Esophagus muscularis mucosa (tissue), 4 donors: ENCODE measurements at places on chromosomes 16 and 17. TPM values are rescaled to one million over a fixed set of nuclear protein-coding genes. Genes with fewer than 3 reads are reported as not detected.

The ACSM5 gene
- total RNA-seq, result 3.1 TPM

The STAT5A gene
- 97.0 TPM for total RNA-seq

The SULT1A3 gene
- total RNA-seq, result 2.5 TPM

The NATD1 gene
- total RNA-seq, result 12.5 TPM

The PPP1R27 gene
- total RNA-seq, result not detected

The BAIAP3 gene
- total RNA-seq, result 2.2 TPM

The EVI2B gene
- 14.2 TPM for total RNA-seq

GRCh38 chr16:901715-902601 lies 68.8 kb downstream of the LMF1 start:
- no peaks in the 10 kb centered on the region for H3K27me3 ChIP-seq
- H3K4me1 ChIP-seq, result no peaks in the 10 kb centered on the region
- no peak overlapping the region for H3K4me3 ChIP-seq
- H3K27ac ChIP-seq, result no peak overlapping the region
- H3K36me3 ChIP-seq, result peaks cover 17% of the 10 kb centered on the region
- no peak for DNase-seq

DNA sequence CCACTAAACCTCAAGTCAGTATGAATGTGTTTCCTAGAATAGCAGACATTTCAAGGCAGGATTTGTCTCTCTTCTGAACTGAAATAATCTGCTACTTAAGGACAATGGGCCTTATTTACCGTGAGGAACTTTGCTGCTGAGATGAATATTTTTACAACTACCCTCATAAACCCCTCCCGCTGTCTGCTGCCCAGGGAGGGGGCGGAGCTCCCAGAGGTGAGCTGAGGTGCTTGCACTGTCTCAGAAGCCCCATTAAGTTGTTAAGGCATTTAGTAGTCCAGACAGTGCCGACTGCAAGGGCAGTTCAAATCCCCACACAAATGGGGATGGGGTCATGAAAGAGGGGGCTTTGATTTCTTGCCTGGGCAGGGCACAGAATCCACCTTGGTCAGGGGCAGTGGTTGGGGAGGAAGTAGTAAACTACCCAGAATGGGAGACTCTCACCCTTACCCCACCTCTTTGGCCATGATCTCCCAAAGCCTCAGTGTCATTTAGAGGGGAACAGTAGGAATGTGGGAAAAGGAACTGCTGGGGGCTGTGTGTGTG lies 19.2 kb downstream of the HNF1B start:
- H3K4me3 ChIP-seq, result no peak overlapping the region
- H3K27me3 ChIP-seq, result no peaks in the 10 kb centered on the region
- no peaks in the 10 kb centered on the region for H3K4me1 ChIP-seq
- H3K27ac ChIP-seq, result no peak overlapping the region
- H3K36me3 ChIP-seq, result no peaks in the 10 kb centered on the region

GRCh38 chr16:55938126-55938525 lies 63.0 kb upstream of the CES5A start:
- no peak overlapping the region for H3K27ac ChIP-seq
- H3K36me3 ChIP-seq, result no peaks in the 10 kb centered on the region
- H3K27me3 ChIP-seq, result peaks cover 4% of the 10 kb centered on the region
- DNase-seq, result peak; percentile 42

DNA sequence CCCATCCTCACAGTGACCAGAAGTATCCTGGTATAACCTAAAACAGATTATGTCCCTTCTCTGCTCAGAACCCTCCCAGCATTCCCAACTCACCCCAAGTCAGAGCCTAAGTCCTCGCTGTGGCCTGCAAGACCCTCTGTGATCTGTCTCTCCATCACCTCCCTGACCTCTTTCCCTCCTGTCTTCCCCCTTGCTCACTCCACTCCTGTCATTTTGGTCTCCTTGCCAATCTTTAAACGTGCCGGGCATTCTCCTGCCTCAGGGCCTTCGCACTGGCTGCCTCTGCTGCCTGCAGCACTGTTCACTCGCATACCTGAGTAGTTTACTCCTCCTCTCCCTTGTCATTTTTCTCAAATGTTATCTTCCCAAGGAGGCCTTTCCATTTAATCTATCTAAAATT lies 97.7 kb downstream of the GSG1L start:
- no peaks in the 10 kb centered on the region for H3K4me1 ChIP-seq
- no peak overlapping the region for H3K4me3 ChIP-seq
- H3K36me3 ChIP-seq, result no peaks in the 10 kb centered on the region
- no peak overlapping the region for H3K27ac ChIP-seq

GRCh38 chr17:42678951-42679491 lies 2.2 kb upstream of the PLEKHH3 start:
- no peaks in the 10 kb centered on the region for H3K36me3 ChIP-seq
- no peak for DNase-seq
- peak overlapping the region; percentile 99 for H3K27ac ChIP-seq
- H3K27me3 ChIP-seq, result no peaks in the 10 kb centered on the region
- peak overlapping the region; percentile 93 for H3K4me3 ChIP-seq

DNA sequence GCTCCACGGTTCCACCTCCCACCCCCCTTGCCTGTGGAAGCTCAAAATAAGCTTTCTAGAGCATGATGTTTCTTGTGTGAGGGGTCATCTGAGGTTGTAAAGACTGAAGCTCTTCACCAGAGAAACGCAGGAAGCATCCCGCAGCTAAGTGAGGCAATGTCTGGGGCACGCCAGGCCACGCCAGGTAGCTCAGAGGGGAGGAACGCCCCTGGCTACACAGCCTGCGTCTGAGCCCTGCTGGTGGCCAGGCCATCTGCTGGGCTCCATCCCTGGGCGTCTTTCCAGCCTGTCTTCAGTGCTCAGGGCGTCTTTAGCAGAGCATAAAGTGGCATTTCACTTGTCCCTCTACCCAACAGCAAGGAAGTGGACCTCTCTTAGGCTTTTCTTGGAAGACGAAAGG lies 15.2 kb downstream of the SOCS3 start:
- H3K4me3 ChIP-seq, result no peak overlapping the region
- DNase-seq, result no peak
- H3K36me3 ChIP-seq, result no peaks in the 10 kb centered on the region

GRCh38 chr17:4304417-4305027 lies 40.7 kb upstream of the ANKFY1 start:
- peaks cover 26% of the 10 kb centered on the region for H3K4me1 ChIP-seq
- H3K4me3 ChIP-seq, result no peak overlapping the region
- DNase-seq, result no peak
- no peak overlapping the region for H3K27ac ChIP-seq
- H3K27me3 ChIP-seq, result no peaks in the 10 kb centered on the region

GRCh38 chr17:31490019-31490650 lies 98.7 kb downstream of the RAB11FIP4 start:
- no peak overlapping the region for H3K27ac ChIP-seq
- peaks cover 50% of the 10 kb centered on the region for H3K27me3 ChIP-seq
- no peak for DNase-seq

DNA sequence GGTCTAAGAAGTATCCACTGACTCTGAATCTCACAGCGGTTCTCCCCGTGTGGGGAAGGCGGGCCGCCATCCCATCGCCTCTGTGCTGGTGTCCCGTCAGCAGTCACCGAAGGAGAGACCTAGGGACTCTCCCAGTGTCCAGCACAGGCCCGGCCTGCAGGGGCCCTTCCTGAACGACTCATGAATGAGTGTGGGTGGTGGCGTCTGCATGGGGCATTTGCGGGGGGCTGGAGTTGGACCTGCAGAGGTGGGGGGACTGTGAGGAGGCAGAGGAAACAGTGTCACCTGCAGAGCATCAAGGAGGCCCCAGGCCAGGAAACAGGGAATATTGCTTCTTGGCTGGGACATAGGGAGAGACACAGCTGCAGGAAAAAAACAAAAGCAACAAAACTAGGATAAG lies 10.3 kb downstream of the KCNG4 start:
- H3K4me1 ChIP-seq, result peaks cover 15% of the 10 kb centered on the region
- H3K4me3 ChIP-seq, result no peak overlapping the region
- no peak overlapping the region for H3K27ac ChIP-seq
- no peak for DNase-seq

DNA sequence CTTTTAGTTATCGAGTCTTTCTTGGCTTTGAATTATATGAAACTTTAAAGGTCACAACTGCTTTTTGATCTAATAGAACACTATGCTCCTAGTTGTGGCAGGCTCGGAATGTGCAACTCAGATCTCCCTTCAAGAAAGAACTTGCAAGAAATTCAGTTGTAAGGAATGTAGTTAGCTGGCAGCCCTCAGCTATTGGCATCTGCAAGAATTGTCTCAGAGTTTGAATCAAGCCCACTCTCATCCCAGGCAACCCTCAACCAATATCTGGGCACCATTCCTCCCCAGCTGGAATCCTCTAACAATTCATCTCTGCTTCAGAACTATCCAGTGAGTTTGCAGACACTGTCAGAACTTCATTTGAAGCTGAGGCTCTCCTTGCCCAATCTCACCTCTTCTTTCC lies 447.2 kb downstream of the KIF2B start:
- H3K4me1 ChIP-seq, result no peaks in the 10 kb centered on the region
- no peak for DNase-seq
- no peaks in the 10 kb centered on the region for H3K27me3 ChIP-seq
- H3K27ac ChIP-seq, result no peak overlapping the region

DNA sequence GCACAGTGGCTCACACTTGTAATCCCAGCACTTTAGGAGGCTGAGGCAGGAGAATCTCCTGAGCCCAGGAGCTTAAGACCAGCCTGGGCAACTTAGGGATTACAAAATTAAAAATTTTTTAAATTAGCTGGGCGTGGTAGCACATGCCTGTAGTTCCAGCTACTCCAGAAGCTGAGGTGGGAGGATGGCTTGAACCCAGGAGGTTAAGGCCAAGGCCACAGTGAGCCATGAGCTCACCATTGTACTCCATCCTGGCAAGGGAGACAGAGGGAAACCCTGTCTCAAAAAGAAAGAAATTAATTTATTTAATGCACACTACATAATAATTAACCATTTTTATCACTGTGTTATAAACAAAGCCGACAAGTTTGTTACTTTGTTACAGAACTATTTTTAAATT lies 131.1 kb upstream of the TMEM97 start:
- H3K27ac ChIP-seq, result no peak overlapping the region
- no peaks in the 10 kb centered on the region for H3K4me1 ChIP-seq
- DNase-seq, result no peak
- no peak overlapping the region for H3K4me3 ChIP-seq
- peaks cover 15% of the 10 kb centered on the region for H3K36me3 ChIP-seq
